ENCODE measurements at places on chromosomes 2 and 18. TPM values are rescaled to one million over a fixed set of nuclear protein-coding genes. Genes with fewer than 3 reads are reported as not detected.

- ATAC-seq, result no peak
Observed at GRCh38 chr2:178191004-178191508, 3.3 kb upstream of the OSBPL6 start.

DNA sequence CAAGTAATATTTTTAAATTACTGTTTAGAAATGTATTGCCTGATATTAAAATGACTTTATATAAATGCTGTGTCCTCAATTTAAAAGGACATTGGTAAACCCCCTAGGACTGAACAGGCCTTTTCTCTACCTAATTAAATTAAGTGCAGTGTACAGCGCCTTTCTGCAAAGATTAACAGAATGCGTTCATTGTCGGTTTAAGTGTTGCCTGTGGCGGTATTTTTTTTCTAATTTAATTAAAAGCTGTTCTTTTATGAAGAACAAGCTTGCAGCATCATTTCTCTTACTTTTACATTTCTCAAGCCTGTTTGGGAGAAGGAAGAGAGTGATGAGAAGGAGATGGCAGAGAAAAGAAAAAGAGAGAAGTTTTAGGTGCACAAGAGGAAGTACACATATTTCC lies 344.9 kb downstream of the CPS1 start:
- ATAC-seq, result no peak

WDPCP gene
- total RNA-seq, result 6.9 TPM

UGT1A7 gene
- 0.13 TPM for total RNA-seq

GRCh38 chr2:111910609-111911277 lies 12.3 kb downstream of the MERTK start:
- no peak for ATAC-seq

CD226 gene
- 0.22 TPM for total RNA-seq

GRCh38 chr18:24380163-24380747 lies 17.4 kb downstream of the OSBPL1A start:
- no peak for ATAC-seq

- no peak for ATAC-seq
Observed at GRCh38 chr2:8141079-8141707, 540.7 kb upstream of the ID2 start.

- ATAC-seq, result no peak
Observed at GRCh38 chr2:54015798-54016699, 45.3 kb upstream of the PSME4 start.
